ENCODE measurements at places on chromosomes 2 and 18.

DNA sequence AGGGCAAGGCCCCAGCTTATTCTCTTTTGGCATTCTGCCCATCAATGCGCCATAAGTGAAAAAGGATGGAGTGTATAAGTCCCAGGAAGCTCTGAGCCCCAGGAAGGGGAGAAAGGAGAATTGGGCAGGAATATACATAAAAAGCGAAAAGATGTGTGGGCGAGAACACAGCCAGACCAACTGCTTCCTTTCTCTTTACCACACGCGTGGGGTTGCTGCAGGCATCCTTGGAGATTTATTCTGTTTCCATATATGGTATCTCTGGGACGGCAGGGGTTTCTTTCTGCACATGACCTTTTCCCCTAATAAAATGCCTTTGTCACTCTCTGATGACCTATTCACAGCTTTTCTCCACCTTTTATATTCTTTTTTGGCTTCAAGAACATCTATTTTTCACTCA, 440.5 kb downstream of the NBAS start:
- DNase-seq = no peak

DNA sequence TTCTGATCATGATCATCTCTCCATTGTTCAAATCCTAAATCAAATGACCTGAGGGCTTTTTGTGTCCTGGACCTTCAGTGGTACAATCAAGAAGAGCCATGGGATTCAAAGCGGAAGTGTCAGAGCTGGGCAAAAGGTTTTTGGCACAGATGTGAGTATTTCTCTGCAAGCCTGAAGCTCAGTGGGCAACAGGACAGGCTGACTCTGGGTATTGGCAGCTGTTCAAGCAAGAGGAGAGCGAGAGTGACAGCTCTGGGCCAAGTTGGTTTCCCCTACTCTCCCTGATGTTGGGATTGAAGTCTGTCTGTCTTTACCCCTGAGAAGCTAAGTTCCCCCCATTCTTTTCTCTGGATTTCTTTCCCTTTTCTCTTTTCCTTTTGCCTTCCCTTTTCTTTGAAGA, 33.3 kb downstream of the DSEL start:
- DNase-seq = no peak

- DNase-seq = no peak
Measured at GRCh38 chr18:57353137-57353939, 981 bp downstream of the ST8SIA3 start.

- no peak for DNase-seq
Measured at GRCh38 chr2:167127135-167127534, 238.9 kb downstream of the XIRP2 start.

All from testis (tissue), 5 donors.